ENCODE measurements at places on chromosomes 7 and 10.

GRCh38 chr7:138125119-138125518 is 48.9 kb downstream of the AKR1D1 start:
- no peak for DNase-seq

GRCh38 chr7:139661903-139662302 is 115.9 kb downstream of the HIPK2 start:
- no peak for DNase-seq

DNA sequence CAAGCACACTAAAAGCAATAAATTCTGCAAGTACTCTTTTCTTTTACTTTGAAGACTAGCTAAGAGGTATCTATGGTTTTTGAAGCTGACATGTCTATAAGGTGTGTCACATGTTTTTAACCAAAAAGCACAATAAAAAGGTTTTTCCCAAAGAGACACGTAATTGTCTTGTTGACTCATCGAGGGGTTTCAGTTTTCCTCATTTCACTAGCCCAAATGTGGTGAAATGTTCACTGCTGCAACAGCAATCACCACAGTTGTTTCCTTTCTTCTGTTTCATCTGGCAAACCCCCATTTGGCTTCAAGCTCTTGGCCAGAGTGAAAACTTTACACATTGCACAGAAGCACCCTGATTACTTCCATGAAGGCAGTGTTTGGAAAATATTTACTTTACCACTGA is 3.8 kb upstream of the HOXA4 start:
- no peak for DNase-seq

DNA sequence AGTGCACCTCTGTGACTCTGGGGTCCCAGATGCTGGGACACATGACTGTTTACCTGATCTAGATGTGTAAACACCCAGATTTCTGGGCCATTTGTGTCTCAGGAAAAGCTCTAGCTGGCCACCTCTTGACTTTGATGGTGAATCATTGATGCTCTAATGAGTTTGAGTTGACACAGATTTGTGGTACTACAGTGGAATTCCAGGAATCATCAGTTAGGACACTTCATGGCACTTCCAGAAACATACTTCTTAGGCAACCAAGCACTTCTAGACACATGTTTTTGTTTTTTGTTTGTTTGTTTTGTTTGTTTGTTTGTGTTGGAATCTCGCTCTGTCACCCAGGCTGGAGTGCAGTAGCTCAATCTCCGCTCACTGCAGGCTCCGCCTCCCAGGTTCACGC is 302.2 kb upstream of the ZMIZ1 start:
- no peak for DNase-seq

GRCh38 chr10:12637649-12638048 is 288.3 kb downstream of the CAMK1D start:
- peak; percentile 35 for DNase-seq

GRCh38 chr7:35508623-35509400 is 186.1 kb downstream of the HERPUD2 start:
- no peak for DNase-seq

DNA sequence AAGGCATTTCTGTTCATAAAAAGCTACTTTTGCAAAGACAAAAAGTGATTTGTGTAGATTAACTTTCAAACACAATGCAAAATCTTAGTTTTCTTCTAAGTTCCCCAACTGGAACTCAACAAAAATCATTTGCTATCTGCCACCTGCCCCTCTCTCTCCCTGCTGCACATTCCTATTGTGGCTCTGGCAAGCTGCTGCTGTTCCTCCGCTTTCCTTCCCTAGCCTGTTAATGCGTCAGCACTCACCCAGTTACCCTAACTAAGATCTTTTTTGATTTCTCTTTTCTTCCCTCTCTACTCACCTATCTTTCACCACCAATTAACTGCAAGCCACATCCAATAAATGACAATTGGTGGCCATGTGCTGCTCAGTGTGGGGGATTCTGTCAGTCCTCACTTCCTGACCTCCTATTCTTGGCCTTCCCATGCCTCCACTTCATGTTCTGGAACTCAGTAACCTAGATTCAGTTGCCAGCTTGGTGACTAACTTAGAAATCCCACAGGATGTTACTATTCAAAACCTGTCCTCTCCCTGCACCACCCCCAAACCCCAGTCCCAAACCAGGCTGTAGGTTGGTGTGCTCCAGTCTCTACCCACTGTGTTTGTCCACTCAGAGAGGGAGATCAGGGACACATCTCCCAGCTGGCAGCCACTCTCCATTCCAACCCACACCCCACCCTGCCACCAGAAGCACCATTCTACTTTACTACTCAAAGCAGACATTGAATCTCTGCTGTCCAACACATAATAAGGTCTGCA is 140.2 kb upstream of the CTTNBP2 start:
- DNase-seq = peak; percentile 28

- no peak for DNase-seq
Measured at GRCh38 chr7:94949532-94949931, 42.1 kb downstream of the PPP1R9A start.

- no peak for DNase-seq
Measured at GRCh38 chr10:69938541-69938991, 114.1 kb upstream of the MACROH2A2 start.

DNA sequence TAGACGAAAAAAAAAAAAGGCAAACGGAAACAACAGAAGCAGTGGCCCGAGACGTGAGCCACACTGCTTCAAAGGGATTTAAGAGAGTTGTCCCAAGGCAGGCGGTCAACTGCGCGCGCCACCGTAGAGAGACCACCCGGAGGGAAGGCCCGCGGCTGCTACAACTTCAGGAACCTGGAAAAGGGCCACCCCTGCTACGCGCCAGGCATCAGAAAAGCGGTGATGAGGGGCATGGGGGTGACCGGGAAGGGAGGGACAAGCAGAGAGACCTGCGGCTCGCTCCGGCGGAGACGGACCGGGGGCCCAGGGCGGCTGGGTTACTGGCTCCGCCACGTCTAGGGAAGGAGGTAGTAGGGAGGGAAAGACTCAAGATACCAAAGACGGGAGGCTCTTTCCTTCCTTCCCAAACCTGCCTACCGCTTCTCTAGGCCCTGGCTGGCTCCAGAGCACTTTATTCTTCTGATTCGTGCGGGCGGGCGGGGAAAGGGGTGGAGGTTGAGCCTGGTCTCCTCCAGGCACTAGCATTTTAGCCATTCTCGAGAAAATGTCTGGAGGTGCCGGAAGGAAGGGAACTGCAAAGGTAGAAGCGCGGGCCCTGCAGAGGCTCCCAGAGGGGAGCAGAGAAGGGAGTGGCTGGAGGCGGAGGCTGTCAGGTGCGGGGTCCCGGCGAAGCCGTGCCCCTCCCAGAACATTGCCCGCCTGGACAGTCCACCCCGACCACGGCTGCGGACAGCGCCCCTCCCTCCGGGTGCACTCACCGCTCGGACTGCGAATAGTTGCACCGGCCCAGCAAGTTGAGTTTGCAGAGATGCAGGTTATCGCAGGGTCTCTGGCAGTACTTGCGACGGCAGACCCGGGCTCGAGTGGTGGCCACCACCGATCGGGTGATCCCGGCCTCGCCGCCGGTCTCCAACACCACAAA is 993 bp downstream of the ZC3HAV1 start:
- no peak for DNase-seq

DNA sequence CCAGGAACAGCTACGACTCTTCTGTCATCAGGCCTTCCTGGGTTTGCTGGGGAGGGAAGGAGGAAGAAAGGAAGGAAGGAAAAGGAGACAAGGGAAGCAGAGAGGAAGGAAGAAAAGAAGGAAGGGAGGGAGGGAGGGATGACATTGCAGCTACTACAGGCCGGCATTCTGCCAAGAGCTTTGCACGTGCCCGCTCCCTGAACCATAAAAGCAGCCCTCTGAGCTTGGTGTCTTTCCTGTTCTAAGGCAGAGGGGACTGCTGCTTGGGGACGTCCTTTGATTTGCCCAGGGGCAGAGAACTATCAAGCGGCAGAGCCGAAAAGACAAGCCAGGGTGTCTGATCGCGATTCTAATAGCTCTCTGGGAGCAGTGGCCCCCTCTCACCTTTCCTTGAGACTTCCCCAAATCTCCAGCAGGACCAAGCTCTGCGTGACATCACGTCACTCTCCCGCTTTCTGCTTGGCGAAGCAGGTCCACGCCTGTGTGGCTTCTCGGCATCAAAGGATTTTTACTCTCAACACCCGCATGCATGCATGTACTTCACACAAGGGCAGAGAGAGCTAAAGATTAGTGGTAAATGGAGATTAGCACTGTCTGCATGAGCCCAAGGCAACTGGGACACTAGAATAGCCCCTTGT is 167.8 kb upstream of the AUTS2 start:
- DNase-seq = peak; percentile 14

DNA sequence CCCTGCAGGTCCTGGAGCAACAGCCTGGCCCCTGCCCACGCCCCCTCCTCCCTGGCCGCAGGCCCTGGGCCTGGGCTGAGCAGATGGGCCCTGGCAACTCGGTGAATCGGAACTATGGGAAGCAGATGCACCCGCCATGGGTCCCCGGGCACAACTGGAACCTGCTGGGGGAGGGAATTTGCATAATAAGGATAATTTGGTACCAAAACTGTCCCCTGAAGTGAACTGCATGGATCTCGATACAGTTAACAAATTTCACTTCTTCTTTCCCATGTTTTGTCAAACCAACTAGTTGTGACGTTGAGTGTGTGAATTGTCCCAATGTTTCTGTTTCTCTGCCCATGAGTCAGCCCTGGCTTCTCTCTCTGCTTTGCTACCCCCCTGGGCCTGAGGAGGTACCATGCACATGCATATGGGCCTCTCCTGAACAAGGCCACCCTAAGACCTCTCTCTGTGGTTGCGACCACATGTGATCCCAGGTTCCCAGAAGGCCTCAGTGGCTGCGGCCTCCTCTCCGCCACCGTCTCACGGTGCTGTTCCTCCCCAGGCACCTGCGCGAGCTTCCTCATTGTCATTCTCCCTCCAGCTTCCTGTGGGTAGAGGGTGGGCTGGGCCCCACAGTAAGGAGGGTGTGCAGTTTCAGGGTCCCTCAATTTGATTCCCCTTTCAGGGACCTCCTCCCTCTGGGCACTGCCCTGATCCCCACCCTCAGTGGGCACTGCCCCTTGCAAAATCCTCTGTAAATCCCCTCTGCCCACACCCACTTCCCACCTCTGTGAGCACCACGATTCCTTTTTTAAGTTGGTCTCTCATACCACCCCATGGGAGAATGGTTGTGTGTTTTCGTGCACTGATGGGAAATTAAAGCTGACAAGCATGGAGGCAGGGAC is 40.0 kb downstream of the FIGNL1 start:
- no peak for DNase-seq

DNA sequence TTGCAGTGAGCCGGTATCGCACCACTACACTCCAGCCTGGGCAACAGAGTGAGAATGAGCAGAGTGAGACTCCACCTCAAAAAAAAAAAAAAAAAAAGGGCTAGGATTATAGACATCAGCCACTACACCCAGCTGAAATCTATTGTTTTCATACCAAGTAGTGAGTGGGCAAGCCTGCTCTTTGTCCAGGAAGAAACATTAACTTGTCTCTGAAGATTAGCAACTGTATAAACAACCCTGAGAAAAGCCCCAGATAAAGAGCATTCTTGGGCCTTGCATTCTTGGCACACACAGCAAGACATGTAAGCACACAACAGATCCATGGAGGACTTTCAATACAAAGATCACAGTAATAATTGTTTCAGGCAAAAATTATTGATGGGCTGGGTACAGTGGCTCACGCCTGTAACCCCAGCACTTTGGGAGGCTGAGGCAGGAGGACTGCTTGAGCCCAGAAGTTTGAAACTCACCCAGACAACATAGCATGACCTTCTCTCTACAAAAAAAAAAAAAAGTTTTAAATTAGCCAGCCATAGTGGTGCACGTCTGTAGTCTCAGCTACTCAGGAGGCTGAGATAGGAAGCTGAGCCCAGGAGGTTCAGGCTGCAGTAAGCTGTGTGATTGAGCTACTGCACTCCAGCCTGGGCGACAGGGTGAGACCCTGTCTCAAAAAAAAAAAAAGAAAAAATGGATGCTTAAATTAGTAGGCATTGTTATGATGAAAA is 4.4 kb downstream of the PSPH start:
- no peak for DNase-seq

GRCh38 chr10:11643039-11643438 is 31.6 kb upstream of the USP6NL start:
- no peak for DNase-seq

DNA sequence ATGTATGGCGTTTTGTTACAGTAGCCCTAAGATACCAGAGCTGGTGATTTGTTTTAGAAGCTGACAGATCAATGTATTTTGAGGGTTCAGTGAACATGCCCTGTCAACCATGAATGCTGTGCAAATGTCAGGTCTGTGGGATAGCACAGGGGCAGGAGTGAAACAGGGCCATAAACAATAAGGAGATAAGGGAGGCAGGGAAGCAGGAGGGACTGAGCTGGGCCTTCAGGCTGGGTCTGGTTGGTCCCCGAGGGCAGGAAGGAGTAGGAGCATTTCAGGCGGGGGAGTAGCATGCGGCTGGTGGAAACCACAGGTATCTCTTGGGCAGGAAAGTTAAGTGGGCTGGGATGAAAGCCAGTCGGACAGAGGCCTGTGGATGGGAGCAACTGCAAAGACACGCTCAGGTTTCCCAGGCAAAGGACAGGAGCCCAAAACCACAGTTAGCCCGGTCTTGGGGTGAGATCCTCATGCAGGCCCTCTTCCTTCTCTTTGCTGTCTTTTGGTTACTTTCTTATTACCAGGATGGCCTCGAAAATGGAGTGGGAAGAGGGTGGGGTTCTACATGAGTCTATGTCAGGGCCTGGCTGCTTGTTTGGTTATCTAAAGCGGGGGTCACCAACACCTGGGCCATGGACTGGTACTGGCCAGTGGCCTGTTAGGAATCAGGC is 69.5 kb upstream of the SEPHS1 start:
- no peak for DNase-seq

DNA sequence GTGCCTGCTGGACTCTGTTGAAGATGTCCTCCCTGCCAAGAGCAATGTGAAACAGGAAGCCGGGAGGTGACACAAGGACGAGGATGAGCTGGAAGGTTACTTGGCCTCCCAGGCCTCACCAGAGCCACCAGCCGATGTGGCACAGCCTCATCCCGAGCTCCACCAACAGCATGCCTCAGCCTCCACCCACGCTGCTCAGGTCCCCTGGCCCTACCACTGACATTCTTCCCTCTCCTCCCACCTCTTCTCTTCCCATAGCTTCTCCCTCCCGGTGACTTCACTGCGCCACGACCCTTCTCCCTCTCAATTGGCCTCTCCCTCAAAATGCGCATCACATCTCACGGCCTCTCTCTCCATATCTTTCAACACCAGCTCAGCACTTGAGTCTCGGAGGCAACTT is 249.9 kb downstream of the SKAP2 start:
- no peak for DNase-seq

GRCh38 chr10:12417331-12417730 is 68.0 kb downstream of the CAMK1D start:
- DNase-seq = no peak

- DNase-seq = no peak
Measured at GRCh38 chr7:105101864-105102263, 87.9 kb downstream of the KMT2E start.

All from Ammon's horn (tissue), 1 donor.